Natural killer cell (primary cell): ENCODE measurements at places on chromosomes 1 and 21.
A peak's percentile ranks its signal among the peaks of the same experiment; 100 is the strongest.

DNA sequence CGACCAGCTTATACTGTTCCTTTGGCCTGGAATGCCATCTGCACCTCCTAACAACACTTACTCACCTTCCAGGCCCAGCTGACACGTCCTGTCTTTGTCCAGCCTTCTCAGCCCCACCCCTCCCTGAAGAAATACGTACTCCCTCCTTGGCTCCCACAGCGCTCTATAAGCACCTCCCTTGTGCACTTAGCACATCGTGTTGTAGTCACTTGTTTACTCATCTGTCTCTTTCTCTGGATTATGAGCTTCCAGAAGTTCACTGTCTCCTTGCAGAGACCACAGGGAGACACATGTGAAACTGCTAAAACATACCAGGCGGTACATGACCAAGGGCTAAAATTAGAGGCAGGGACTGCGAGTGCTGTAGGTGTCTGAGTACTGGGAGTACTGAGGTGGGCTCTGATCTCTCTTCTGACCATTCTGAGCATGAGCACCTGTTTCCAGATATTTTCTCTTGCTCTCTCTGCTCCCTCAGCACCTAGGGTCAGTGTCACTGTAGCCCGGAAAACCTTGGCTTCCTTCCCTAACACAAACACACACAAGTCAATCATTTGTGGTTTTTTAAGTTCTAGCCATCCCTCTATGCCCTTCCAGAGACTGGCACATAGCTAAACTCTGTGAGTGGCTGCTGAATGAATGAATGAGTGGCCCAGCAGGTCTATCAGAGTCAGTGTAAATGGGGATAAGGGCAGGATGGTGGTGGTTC lies 5.1 kb downstream of the DCST1 start:
- no peaks in the 10 kb centered on the region for H3K4me1 ChIP-seq
- H3K27me3 ChIP-seq = no peaks in the 10 kb centered on the region
- H3K4me3 ChIP-seq = no peak overlapping the region
- no peaks in the 10 kb centered on the region for H3K36me3 ChIP-seq

DNA sequence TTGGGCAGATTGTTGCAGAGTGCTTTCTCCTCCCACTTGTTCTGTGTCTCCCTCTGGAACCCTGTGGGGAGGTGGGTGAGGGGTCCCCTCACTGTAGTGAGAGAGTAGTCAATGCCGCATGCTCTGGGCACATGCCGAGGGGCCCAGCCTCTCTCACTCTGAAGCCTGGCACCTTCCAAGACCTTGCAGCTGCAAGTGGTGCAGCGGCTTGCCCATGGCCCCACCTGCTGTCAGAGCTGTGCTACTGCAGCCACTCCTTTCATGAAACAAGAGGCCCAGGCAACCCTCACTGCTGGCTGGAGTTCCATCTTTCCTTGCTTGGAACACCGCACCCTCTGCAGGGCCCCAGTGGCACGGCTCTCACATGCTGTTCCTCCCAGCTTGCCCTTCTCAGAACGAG lies 58.4 kb upstream of the COL6A1 start:
- H3K36me3 ChIP-seq = no peaks in the 10 kb centered on the region
- no peak overlapping the region for H3K27ac ChIP-seq
- peaks cover 18% of the 10 kb centered on the region for H3K4me1 ChIP-seq
- H3K4me3 ChIP-seq = no peak overlapping the region
- H3K27me3 ChIP-seq = no peaks in the 10 kb centered on the region
- peak; percentile 42 for DNase-seq

- peaks cover 14% of the 10 kb centered on the region for H3K4me1 ChIP-seq
- no peak overlapping the region for H3K27ac ChIP-seq
- no peaks in the 10 kb centered on the region for H3K27me3 ChIP-seq
- H3K36me3 ChIP-seq = no peaks in the 10 kb centered on the region
These were observed 69.8 kb downstream of the SPSB1 start for GRCh38 chr1:9362488-9362887.

- H3K27me3 ChIP-seq = no peaks in the 10 kb centered on the region
- no peak overlapping the region for H3K27ac ChIP-seq
- H3K36me3 ChIP-seq = no peaks in the 10 kb centered on the region
These were observed 24.2 kb upstream of the CACNA1E start for GRCh38 chr1:181459067-181459466.

DNA sequence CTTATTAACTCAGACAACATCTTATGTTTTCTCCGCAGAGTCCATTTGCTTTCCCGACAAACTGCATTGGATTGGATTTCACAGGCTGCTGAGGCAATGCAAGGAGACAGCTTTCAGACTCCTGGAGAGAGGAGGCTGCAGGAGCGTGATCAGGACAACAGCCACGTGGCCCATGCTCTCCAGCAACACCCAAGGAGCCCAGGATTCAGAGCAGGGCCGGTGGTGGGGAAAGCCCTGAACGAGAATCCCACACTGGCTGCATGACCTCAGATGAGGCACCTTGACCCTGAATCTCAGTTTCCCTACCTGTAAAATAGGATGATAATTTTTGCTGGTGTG lies 78.3 kb upstream of the NFASC start:
- H3K4me1 ChIP-seq = no peaks in the 10 kb centered on the region
- no peaks in the 10 kb centered on the region for H3K27me3 ChIP-seq
- no peak overlapping the region for H3K4me3 ChIP-seq
- DNase-seq = no peak
- H3K27ac ChIP-seq = no peak overlapping the region

GRCh38 chr1:25098717-25099116 lies 133.6 kb downstream of the SYF2 start:
- H3K4me3 ChIP-seq = no peak overlapping the region
- peaks cover under 1% of the 10 kb centered on the region for H3K27me3 ChIP-seq
- H3K4me1 ChIP-seq = peaks cover 81% of the 10 kb centered on the region
- no peak for DNase-seq

DNA sequence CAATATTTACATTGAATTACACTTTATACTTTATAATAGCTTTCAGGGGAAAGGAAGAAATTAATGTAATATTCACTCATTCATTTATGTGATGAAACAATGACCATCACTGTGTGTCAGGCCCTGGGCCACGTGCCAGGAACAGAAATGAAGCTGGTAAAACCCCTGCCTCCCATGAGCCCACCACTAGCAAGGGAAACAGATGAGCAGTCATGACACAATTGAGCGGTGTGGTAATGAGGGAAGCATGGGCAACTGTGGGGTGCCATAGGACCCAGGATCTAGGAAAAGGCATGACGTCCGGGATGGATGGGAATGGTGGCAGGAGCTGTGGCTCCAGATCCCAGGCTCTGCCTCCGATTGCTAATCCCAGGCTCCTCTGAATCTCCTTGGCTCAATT lies 17.0 kb upstream of the SLC5A9 start:
- no peak overlapping the region for H3K4me3 ChIP-seq
- no peaks in the 10 kb centered on the region for H3K4me1 ChIP-seq
- no peak overlapping the region for H3K27ac ChIP-seq
- H3K36me3 ChIP-seq = no peaks in the 10 kb centered on the region
- DNase-seq = no peak

DNA sequence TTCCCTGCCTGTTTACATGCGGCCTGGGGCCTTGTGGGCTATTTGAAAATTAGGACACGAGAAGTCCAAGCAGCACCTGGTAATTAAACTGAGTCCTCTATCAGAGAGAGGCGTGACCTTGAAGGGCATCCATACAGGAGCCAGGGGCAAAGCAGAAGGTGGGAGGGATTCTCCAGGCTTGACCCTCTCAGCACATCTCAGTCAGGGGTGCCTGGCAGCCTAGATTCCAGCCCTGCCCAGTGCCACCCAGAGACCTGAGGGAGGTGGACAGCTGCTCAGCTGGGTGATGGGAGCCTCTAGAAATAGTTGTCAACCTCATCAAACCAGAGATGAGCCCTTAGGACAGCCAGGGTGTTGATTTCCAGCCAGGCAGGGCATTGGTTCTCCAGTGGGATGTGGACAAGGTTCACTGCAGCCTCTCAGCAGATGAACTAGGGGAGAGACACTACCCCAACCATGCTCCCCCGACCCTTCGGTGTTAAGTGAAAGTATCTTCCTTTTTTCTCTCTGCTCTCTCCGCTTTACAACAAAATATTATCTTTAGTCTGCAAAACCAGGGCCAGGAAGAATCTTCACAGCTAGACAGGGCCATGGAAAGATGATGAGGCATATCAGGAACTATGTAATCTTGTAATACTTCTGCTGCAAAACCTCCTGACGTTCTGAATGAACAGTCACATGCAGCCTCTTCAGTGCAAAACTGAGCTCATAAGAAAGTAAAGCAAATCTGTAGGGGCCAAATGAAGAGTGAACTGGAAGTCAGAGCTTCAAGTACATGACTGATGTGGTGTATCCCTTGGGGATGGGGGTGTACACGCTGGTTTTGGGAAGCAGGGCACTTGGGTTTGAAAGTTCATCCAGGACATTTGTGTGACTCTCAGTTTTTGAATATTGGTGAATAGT lies 35.9 kb upstream of the ATP5PO start:
- H3K4me1 ChIP-seq = peaks cover 65% of the 10 kb centered on the region
- H3K27me3 ChIP-seq = no peaks in the 10 kb centered on the region
- H3K36me3 ChIP-seq = no peaks in the 10 kb centered on the region
- H3K4me3 ChIP-seq = no peak overlapping the region
- peak overlapping the region; percentile 72 for H3K27ac ChIP-seq

DNA sequence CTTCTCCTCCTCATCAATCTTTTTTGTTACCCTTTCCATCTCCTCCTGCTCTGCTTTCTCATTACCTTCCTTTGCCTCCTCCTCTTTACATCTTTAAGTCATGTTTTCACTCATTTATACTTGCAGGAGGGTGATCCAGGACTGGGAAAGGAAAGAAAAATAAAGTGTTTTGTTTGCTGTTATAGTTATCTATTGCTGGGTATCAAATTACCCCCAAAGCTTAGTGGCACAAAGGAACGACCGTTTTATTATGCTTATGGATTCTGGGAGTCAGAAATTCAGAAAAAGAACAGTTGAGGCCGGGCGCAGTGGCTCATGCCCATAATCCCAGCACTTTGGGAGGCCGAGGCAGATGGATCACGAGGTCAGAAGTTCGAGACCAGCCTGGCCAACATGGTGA lies 12.5 kb upstream of the AGO4 start:
- H3K27ac ChIP-seq = no peak overlapping the region
- no peaks in the 10 kb centered on the region for H3K36me3 ChIP-seq
- DNase-seq = no peak
- H3K4me3 ChIP-seq = no peak overlapping the region

DNA sequence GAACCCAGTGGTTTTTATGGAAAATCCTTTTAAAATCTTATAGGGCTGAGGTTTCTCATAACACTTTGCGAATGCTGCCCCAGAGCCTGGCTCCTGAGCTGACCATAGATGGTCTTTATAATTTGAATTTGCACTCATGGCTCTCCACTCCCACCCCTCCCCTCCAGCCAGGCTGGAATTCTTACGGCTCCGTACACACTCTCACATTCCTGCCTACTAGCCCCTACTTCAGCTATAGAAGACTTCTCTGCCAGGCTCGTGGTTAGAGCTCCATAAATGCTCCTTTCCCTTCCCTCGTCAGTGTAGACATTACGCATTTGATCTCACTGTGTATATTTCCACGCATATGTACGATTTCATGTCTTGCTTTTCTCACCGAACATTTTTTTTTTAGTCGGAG lies 5.4 kb upstream of the HSPG2 start:
- DNase-seq = no peak
- no peaks in the 10 kb centered on the region for H3K27me3 ChIP-seq
- H3K27ac ChIP-seq = no peak overlapping the region
- no peak overlapping the region for H3K4me3 ChIP-seq
- H3K4me1 ChIP-seq = peaks cover 4% of the 10 kb centered on the region

- H3K4me3 ChIP-seq = no peak overlapping the region
- H3K27ac ChIP-seq = no peak overlapping the region
- DNase-seq = no peak
- H3K27me3 ChIP-seq = peaks cover 47% of the 10 kb centered on the region
These were observed 4.2 kb downstream of the LRRC71 start for GRCh38 chr1:156924478-156925153.

DNA sequence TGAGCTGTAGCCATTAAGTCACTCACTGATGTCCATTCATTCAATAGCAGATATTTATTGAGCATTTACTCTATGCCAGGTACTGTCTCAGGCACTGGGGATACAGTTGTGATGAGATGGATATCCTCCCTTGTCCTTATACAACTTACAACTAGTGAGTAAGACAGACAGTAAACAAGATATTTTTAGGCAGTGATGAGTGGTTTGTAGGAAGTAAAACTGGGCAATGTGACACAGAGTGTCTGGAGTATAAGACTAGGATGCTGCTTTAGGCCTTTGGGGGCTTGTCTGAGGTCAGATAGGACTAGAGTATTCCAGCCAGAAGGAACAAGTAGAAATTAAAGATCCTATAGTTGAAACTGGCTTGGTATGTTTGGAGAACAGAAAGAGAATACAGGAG lies 41.4 kb downstream of the NOS1AP start:
- no peak overlapping the region for H3K27ac ChIP-seq
- H3K4me3 ChIP-seq = no peak overlapping the region
- H3K36me3 ChIP-seq = no peaks in the 10 kb centered on the region
- peaks cover 9% of the 10 kb centered on the region for H3K27me3 ChIP-seq
- no peak for DNase-seq

- DNase-seq = no peak
- H3K27me3 ChIP-seq = no peaks in the 10 kb centered on the region
- peaks cover 13% of the 10 kb centered on the region for H3K4me1 ChIP-seq
These were observed 35.4 kb downstream of the SELL start for GRCh38 chr1:169676001-169676400.

DNA sequence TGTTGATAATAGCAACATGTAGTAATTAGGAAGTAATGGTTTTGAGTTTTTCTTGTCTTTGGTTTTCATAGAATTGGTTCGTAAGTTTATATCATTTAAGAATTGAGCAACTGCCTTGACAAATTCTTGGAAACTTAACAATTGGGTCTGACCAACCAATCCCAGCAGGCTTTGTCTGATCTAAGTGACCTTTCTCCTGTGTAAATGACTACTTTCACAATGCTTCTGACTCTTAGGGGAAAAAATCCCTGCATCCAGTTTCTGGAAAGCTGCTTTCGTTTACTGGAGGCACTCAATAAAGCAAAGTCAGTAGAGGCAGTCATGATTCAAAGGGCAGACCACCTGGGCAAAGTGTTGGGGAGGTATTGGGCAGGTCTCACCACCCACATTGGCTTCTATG lies 303.6 kb upstream of the FAM78B start:
- no peak for DNase-seq
- peaks cover 2% of the 10 kb centered on the region for H3K27me3 ChIP-seq
- no peaks in the 10 kb centered on the region for H3K36me3 ChIP-seq
- H3K4me1 ChIP-seq = no peaks in the 10 kb centered on the region
- no peak overlapping the region for H3K4me3 ChIP-seq
- no peak overlapping the region for H3K27ac ChIP-seq

- no peak overlapping the region for H3K4me3 ChIP-seq
- H3K4me1 ChIP-seq = no peaks in the 10 kb centered on the region
- DNase-seq = no peak
- H3K27me3 ChIP-seq = no peaks in the 10 kb centered on the region
- no peak overlapping the region for H3K27ac ChIP-seq
These were observed 476.0 kb upstream of the CAMK1G start for GRCh38 chr1:209107535-209107934.
